ENCODE measurements at places on chromosomes 5 and 9.

DNA sequence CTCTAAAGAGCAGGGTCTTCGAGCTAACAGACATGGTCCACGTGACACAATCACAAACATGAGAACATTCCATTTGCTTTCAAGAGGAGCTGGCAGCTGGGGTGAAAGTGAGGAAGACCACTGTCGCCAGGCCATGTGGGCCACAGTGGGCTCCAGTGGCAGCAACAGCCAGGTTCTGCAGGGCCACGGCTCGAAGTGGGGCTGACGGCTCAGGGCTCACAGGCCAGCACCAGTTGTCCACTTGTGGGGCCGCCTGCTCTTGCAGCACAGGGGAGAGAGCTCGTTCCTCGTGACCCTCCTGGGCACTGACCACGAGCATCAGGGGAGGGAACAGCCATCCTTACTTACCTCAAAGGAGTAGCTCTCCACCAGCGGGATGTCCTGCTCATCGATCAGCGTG is 2.0 kb downstream of the ZMYND19 start:
- no peak for DNase-seq

DNA sequence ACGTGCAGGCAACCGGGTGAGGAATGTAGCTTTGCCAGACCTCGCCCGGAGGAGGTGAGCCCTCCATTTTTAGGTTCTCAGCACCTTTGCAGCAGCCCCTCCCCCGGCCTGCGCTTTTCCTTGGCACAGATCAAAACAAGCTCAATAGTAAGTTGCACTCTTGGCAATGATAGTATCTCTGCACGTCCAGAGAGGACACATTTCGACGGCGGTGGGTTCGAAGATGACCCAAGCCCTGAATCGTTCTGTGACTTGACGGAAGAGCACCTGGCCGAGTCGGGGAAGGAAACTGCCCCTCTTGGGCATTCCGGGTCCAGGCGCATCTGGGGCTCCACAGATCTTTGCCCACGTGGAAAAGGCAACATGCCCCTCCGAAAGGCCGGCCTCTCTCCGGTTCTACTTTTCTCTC is 904 bp downstream of the GDNF start:
- no peak for DNase-seq

- no peak for DNase-seq
These were observed 78.8 kb downstream of the GNA14 start for GRCh38 chr9:77569335-77569734.

GRCh38 chr5:139223481-139223880 is 25.3 kb upstream of the SIL1 start:
- no peak for DNase-seq

DNA sequence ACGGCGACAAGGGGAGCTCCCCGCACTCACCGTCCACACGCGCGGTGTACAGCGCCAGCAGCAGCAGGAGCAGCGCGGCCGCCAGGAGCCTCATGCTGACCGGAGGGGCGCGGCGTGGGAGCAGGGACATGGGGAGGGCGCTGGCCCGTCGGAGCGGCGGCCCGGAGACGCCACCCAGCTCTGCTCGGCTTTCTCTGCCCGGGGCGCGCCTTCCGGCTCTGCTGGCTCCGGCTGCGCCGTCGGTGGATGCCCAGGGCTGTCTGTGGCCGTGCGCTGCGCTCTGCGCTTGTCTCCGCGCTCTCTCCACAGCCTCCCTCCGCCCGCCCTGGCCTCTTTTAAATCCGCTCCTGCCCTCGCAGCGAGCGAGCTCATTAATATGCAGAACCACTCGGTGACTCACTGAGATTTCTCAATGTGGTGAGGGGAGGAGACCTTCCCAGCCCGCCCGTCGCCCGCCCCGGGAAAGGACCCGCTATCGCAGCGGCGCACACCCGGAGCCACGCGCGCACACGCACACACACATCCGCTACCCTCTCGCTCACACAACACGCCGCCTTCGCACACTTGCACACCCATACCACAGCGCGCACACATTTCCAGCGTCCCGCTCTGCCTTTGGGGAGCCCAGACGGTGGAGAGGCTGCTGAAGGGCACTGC is at the start of gene CXCL14:
CXCL14 (minus strand) TSS at position 307 of the 657 bp plus-strand sequence; CDS start at position 94, 213 bp downstream.
- peak; percentile 90 for DNase-seq

DNA sequence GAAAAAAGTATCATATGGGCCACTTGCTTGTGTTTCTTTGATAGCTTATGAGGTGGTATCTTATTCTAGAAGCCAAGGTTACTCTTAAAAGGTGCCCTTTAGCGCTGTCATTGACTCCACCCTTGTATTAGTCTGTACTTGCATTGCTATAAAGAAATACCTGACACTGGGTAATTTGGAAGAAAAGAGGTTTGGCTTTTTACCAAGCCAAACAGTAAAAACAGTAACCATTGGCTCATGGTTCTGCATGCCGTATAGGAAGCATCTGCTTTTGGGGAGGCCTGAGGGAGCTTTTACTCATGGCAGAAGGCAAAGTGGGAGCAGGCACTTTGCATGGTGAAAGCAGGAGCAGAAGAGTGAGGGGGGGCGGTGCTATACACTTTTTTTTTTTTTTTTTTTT is 87.4 kb downstream of the TEK start:
- DNase-seq, result no peak

GRCh38 chr5:82480331-82480730 is 202.2 kb upstream of the RPS23 start:
- DNase-seq, result no peak

DNA sequence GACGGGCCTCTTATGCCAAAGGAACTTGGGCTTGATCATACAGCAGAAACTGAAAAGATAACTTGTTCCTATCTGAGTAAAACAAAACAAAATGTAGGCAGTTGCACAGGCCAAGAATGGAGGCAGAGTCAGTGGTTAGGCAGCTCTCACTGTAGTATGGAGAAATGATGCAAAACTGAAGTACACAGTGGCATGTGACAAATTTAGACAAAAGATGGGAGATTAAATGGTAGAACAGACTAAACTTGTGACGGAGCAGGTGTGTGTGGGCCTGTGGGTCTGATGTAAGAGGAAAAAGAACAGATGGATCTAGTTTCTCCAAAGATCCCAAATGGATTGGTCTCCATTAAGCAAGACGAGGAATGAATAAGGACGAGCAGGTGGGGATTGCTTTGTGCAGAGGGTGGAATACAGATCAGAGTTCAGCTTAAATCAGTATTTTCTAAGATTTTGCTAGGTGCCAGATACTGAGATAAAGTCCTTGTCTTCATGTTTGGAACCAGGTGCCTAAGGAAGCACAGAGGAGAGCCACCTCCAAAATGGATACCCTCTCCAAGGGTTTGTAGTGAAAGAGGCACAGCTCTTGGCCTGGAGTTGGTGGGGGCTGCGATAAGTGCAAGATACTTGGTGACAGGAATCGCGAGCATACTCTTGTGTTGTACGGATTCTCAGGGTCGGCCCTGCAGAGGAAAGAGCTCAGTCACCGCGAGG is 722 bp upstream of the DCP2 start:
- no peak for DNase-seq

DNA sequence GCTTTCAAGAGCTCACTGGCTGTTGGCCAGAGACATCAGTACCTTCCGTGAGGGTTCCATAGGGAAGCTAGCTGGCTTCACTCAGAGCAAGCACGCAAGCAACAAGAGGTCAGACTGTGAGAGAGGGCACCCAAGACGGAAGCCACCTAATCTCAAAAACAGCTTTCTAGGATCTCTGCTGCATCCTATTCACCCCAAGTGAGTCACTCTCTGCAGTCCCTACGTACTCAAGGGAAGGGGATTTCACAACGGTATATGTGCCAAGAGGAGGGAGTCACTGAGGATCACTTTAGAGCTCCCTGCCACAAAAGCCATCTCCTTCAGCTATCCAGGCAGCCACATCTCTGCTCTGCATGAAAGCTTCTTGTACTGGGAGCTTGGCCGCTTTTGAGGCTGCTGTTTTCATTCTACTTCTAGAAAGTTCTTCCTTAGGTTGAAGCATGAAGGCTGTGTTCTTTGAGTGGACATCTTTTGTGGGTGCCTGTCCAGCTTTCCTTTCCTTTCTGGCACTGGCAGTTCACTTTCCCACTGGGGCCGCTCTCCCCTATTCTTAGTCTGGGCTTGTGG is 249.5 kb downstream of the MAN2A1 start:
- DNase-seq, result no peak

DNA sequence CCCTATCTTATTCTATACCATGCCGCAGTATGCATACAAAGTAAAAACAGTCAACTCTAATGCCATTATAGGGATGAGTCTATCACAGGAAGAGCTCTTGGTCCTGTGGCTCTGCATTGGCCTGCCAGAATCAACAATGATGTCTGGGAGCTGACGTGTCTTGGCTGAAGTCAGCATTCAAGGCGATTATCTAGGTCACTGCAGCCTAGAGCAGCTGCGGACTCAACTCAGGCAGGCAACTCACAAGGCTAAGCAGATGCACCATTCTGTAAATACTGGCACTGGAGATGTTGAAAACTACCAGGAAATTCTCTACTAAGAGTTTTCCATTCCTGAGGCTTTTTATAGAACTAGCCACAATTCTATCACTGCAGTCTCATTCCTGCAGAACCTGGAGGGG is 13.3 kb downstream of the SPATA9 start:
- no peak for DNase-seq

- DNase-seq, result no peak
These were observed 193.5 kb downstream of the PLK2 start for GRCh38 chr5:58266402-58266801.

DNA sequence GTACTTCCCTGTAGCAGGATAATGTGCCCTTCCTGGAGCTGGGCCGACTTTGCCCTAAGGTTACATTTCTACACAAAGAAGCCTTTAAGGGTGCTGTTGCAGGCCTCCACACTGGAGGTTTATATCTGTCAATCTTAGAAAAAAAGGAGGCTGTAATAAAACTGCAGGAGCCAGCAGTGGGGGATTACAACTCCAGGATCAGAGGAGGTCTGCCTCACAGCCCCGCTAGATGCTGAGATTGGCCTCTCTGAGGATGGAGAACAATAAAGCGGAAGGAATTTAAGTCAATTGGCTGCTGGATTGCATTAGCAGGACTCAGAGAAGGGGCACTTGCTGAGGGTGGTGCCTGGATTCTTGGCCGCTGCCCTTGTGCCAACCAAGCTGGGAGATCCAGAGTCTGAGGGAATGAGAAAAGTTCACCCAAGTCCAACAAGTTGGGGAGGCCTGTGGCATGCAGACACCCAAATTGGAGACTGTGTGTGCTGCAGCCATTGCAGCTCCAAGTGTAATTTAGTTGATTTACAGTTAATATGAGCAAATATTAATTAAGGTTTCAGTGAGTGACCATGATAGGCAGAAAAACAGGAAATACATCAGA is 99.0 kb upstream of the SSBP2 start:
- no peak for DNase-seq

- DNase-seq, result no peak
These were observed 71.5 kb downstream of the DAP start for GRCh38 chr5:10689391-10690081.

- no peak for DNase-seq
These were observed 105.0 kb upstream of the FAM120A start for GRCh38 chr9:93346231-93347112.

- peak; percentile 22 for DNase-seq
These were observed 203.4 kb downstream of the CACNA1B start for GRCh38 chr9:138080979-138081378.

DNA sequence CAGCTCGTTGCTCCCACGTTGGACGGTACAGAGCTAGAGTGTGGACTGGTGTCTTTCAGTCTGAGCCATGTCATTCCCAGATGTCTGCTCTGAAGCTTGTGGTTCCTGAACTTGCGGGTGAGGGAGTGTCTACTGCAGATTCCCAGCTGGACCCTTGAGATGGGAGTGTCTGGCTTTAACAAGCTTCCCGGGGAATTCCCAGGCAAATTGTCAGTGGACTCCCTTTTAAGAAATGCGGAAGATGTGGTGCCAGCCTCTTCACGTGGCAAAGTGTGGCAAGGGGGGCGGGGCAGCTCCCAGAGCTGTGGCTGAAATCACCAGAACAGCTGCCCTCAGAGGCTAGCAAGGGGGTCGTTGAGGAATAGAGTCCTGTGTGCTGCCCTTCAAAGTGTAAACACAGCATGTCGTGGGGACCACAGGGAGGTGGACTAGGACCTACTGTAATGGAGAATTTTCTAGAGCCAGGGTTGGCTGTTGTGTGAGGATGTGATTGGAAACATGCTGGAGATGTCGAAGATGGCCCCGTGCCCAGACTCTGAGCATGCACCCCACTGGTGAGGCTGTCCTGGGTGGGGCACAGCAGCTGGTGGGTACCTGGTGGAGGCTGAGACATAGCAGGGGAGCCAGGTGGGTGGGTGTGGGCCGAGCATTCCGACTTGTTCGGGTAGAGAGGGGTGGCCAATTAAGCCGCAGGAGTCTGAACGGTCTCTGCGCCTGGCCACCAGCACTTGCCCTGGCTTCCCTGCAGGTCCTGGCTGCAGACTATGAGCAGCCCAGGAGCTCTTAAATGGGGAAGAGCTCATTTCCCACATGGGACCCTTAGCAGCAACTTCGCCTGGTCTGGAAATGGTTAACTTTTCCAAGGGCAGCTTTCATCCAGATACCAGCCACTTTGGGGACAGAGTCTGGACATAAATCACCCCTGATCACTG is 37.4 kb downstream of the PRRX2 start:
- DNase-seq, result peak; percentile 86

- DNase-seq, result no peak
These were observed 75.1 kb downstream of the MAT2B start for GRCh38 chr5:163580516-163580915.

GRCh38 chr5:158957196-158957595 is 142.5 kb downstream of the EBF1 start:
- no peak for DNase-seq

DNA sequence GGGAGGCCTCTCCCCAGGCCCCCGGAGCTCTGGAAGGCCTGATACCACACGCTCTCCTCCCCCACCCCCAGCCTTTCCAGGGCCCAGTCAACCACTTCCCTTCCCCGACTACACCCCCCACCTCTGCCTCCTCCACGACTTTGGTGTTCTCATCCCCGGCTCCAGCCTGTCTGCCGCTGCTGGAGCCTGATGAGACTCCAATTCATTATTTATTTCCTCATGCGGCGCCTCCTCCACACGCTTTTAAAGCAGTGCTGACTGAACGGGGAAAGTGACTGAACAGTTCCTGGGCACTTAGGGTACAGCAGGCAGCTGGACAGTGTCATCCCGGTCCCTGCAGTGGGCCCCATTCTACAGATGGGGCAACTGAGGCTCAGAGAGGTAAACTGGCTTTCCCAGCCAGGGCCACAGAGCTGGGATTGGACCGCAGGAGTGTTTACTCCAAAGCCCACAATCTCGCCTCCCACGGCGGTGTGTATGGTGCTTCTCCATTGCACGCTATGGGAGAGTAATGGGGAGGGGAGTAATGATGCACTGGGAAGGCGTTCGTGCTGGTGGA is 15.9 kb upstream of the RPL26L1 start:
- no peak for DNase-seq

GRCh38 chr5:19104948-19105347 is 883.1 kb downstream of the CDH18 start:
- DNase-seq, result no peak

DNA sequence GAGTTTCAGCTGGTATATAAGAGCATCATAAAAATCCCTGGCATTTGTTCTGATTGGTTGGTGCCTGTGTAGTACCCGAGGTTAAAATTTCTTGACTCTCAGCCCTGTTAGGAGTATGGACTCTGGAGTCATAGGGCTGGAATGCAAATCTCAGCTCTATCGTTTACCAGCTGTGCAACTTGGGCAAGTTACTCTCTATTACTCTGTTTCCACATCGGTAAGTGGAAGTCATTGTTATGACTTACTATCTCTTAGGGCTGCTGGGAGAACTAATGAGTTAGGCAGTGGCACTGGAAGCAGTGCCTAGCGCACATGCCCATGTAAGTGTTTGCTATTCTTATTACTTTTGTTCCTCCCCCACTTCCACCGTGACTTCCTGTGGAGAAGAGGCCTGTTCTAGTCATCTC is 141.6 kb downstream of the BOD1 start:
- no peak for DNase-seq
